ENCODE measurements at places on chromosomes 16 and 17. TPM values are rescaled to one million over a fixed set of nuclear protein-coding genes. Genes with fewer than 3 reads are reported as not detected.

Gene CCL4L2
- 0.56 TPM for total RNA-seq

Gene UNC119
- total RNA-seq = 23.6 TPM

Gene CSHL1
- not detected for total RNA-seq

Gene SOX9
- total RNA-seq = 54.9 TPM

Gene CES1
- total RNA-seq = 41.6 TPM

Gene NPIPB9
- total RNA-seq = not detected

Gene MT4
- total RNA-seq = not detected

Gene ADAM11
- total RNA-seq = 0.15 TPM

Gene CACNG3
- total RNA-seq = not detected

Gene PLEKHH3
- 14.2 TPM for total RNA-seq

Gene WSCD1
- total RNA-seq = 3.0 TPM

Gene TMEM238L
- not detected for total RNA-seq

Gene MYO15A
- total RNA-seq = 3.1 TPM

Gene ASGR1
- 0.25 TPM for total RNA-seq

Gene LGALS9B
- total RNA-seq = not detected

Gene ATP1B2
- 0.12 TPM for total RNA-seq

Gene CBFB
- total RNA-seq = 34.8 TPM

Gene SLC6A4
- 0.15 TPM for total RNA-seq

Gene KRT20
- not detected for total RNA-seq

Gene ZNF205
- 11.3 TPM for total RNA-seq

Gene VWA3A
- total RNA-seq = not detected

Gene EARS2
- total RNA-seq = 62.8 TPM

Gene KCNJ12
- total RNA-seq = 0.20 TPM

Gene SLC5A10
- total RNA-seq = not detected

Gene PPP1R27
- total RNA-seq = not detected

Gene C16orf95
- total RNA-seq = 2.2 TPM

Gene PHB1
- 52.6 TPM for total RNA-seq

Gene CCDC92B
- total RNA-seq = not detected

All from cardiac ventricle fibroblast (primary cell).